Sigmoid colon (tissue), 7 donors: ENCODE measurements at places on chromosomes 13 and 19. TPM values are rescaled to one million over a fixed set of nuclear protein-coding genes. Genes with fewer than 3 reads are reported as not detected.

The PRR19 gene
- not detected for total RNA-seq

The SOX1 gene
- not detected for total RNA-seq

The LILRB4 gene
- total RNA-seq, result 1.4 TPM

The RXFP2 gene
- not detected for total RNA-seq

The LILRA5 gene
- 2.0 TPM for total RNA-seq

The RCBTB2 gene
- total RNA-seq, result 8.6 TPM

The LYL1 gene
- 13.0 TPM for total RNA-seq

The TNNI3 gene
- not detected for total RNA-seq

DNA sequence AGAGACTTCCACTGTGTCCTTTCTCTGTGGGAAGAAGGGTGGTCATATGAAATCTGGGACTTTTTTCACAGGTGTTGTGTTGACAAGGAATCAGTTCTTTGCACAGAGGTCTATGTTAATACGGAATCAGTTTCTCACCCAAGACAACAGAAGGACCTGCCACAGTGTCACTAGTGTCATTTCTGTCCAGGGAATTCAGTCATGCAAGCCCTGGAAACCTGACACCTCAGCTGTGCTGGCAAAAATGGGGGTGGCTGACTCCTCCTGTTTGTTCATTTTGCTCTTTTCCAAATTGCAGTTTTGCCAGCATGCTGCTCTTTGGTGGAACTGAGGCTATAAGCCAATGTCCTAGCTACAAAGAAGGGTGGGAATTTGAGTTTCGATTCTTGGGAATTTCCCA lies 49.8 kb upstream of the ESD start:
- no peaks in the 10 kb centered on the region for H3K36me3 ChIP-seq
- H3K27me3 ChIP-seq, result no peaks in the 10 kb centered on the region
- no peak overlapping the region for H3K27ac ChIP-seq
- no peak overlapping the region for H3K4me3 ChIP-seq
- H3K4me1 ChIP-seq, result no peaks in the 10 kb centered on the region

DNA sequence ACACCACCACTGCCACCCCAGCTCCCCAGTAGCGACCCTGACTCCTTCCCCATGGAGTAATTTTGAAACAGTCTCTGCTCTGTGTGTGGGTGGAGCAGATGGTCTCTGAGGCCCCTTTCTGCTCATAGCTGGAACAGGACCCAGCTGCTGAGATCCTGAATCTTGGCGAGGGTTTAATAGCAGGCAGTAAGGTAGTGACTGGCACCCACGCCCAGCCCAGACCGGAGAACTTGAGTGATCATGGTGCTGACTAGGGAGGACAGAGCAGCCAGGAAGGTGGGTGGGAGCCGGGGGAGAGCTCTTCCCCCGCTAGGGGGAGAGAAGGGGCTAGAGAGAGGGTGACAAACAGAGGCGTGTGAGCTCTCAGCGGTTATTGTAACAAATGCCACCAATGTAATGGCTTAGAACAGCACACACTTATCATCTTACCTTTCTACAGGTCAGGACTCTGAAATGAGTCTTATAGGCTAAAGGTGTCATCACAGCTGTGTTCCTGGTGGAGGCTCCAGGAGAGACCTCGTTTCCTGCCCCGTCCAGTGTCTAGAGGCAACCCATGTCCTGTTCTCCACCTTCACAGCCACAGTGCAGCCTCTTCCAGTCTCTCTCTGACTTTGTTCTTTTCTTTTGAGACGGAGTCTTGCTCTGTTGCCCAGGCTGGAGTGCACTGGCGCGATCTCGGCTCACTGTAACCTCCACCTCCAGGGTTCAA lies 7.2 kb upstream of the ACER1 start:
- H3K4me3 ChIP-seq, result no peak overlapping the region
- no peak for DNase-seq
- H3K36me3 ChIP-seq, result no peaks in the 10 kb centered on the region
- no peaks in the 10 kb centered on the region for H3K27me3 ChIP-seq
- no peak overlapping the region for H3K27ac ChIP-seq

- no peak overlapping the region for H3K27ac ChIP-seq
- peaks cover under 1% of the 10 kb centered on the region for H3K4me1 ChIP-seq
- H3K27me3 ChIP-seq, result no peaks in the 10 kb centered on the region
- H3K36me3 ChIP-seq, result peaks cover 70% of the 10 kb centered on the region
Measured at GRCh38 chr19:2213799-2214198, 22.3 kb downstream of the PLEKHJ1 start.

DNA sequence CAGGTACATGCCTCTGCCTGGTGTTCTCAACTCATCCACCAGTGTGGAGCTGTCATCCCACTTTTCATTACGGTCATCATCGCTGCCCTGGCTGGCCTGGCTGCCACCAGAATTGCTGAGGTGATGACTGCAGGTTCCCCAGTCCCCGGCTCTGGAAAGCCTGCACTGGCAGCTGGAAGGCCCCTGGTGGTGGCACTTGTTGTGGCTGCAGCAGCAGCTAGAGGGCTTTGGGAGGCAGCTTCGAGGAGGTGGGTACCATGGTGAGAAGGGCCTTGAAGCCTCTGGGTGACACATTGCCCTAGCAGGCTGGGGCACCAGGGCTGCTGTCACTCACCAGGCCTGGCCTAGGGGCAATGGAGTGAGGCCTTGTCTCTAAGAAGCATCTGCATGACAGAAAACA lies 25.3 kb upstream of the ZNF14 start:
- H3K27me3 ChIP-seq, result no peaks in the 10 kb centered on the region
- H3K4me1 ChIP-seq, result no peaks in the 10 kb centered on the region
- H3K4me3 ChIP-seq, result no peak overlapping the region
- no peak for DNase-seq
- H3K27ac ChIP-seq, result no peak overlapping the region

- peak; percentile 13 for DNase-seq
- no peak overlapping the region for H3K27ac ChIP-seq
- H3K36me3 ChIP-seq, result no peaks in the 10 kb centered on the region
- no peaks in the 10 kb centered on the region for H3K27me3 ChIP-seq
Measured at GRCh38 chr13:44394658-44395057, 21.0 kb downstream of the SERP2 start.

DNA sequence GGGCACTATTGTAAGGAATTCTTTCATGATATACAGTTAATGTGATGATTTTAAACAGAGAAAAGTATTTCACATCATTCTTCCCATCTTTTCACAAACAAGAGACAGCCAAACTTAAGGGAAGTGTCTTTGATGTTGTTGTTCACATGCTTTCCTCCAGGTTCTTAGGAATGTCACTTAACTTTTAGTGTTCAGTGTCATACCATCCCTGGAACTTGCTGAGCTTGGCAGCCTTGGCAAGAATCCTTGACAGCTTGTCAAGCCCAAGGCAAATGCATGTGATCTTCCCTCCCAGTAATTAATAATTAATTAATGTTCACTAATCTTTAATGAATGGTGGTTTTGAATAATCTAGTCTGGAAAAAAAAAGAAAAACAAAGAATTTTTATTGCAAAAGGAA lies 727.9 kb upstream of the PRR20A start:
- no peak overlapping the region for H3K4me3 ChIP-seq
- no peak for DNase-seq
- H3K27ac ChIP-seq, result no peak overlapping the region
- no peaks in the 10 kb centered on the region for H3K36me3 ChIP-seq
- H3K4me1 ChIP-seq, result no peaks in the 10 kb centered on the region

DNA sequence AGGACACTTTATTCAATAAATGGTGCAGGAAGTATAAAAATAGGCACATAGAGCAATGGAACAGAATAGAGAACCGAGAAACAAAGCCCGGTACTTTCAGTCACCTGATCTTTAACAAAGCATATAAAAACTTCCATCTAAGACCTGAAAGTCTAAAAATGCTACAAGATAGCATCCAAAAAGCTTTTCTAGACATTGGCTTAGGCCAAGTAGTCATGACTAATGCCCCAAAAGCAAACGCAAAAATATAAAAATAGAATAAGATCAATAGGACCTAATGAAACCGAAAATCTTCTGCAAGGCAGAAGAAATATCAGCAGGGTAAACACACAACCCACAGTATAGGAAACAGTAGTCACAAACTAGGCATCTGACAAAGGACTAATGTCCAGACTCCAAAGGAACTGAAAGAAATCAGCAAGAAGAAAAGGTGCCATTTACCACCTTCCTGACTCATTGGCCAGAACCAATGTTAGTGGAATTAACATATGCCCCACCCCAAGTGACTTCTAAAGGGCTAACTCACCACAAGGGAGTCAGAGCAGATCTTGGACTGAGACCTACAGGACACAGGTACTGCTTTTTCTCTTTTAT lies 40.8 kb upstream of the CEACAM21 start:
- DNase-seq, result no peak
- no peak overlapping the region for H3K27ac ChIP-seq
- no peaks in the 10 kb centered on the region for H3K36me3 ChIP-seq
- no peaks in the 10 kb centered on the region for H3K4me1 ChIP-seq

DNA sequence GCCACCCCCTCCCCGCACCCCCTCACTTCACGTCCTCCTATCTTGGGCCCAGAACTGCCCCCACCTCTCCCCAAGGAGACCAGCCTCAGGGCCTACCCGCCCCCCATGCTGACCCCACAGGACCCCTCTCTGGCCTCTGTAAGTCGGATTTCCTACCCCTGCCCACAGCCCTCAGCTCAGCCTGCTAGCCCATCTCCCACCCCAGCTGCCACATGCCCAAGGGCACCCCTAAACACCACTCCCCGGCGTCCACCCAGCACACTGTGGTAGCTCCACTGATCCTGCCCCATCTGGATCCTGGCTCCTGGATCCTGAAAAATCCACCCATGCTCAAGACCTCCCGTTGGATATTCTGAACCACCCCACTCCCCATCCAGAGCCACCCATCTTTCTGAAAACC lies 805 bp downstream of the EVI5L start:
- DNase-seq, result no peak
- no peaks in the 10 kb centered on the region for H3K36me3 ChIP-seq
- peak overlapping the region; percentile 89 for H3K4me3 ChIP-seq

DNA sequence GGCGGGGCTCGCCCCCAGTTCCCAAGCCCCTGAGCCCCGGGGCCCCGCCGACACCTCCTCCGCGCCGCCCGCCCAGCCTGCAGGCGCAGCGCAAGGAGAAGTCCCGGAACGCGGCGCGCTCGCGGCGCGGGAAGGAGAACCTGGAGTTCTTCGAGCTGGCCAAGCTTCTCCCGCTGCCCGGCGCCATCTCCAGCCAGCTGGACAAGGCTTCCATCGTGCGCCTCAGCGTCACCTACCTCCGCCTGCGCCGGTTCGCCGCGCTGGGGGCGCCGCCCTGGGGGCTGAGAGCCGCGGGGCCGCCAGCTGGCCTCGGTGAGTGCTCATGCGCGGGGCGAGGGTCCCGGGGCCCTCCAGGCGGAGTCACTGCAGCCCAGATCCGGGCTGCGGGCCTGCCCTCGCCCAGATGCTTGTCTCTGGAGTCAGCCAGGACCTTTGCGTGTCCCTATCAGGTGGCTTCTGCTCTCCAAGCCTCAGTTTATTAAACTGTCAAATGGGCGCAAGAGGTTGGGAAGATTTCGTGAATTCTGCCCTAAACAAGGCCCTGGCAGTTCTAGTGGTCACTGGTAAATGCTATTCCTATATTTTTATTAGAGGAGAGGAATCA lies 2.0 kb downstream of the NPAS1 start:
- peaks cover 48% of the 10 kb centered on the region for H3K27me3 ChIP-seq
- no peaks in the 10 kb centered on the region for H3K36me3 ChIP-seq
- DNase-seq, result no peak
- H3K27ac ChIP-seq, result no peak overlapping the region
- peaks cover 26% of the 10 kb centered on the region for H3K4me1 ChIP-seq

DNA sequence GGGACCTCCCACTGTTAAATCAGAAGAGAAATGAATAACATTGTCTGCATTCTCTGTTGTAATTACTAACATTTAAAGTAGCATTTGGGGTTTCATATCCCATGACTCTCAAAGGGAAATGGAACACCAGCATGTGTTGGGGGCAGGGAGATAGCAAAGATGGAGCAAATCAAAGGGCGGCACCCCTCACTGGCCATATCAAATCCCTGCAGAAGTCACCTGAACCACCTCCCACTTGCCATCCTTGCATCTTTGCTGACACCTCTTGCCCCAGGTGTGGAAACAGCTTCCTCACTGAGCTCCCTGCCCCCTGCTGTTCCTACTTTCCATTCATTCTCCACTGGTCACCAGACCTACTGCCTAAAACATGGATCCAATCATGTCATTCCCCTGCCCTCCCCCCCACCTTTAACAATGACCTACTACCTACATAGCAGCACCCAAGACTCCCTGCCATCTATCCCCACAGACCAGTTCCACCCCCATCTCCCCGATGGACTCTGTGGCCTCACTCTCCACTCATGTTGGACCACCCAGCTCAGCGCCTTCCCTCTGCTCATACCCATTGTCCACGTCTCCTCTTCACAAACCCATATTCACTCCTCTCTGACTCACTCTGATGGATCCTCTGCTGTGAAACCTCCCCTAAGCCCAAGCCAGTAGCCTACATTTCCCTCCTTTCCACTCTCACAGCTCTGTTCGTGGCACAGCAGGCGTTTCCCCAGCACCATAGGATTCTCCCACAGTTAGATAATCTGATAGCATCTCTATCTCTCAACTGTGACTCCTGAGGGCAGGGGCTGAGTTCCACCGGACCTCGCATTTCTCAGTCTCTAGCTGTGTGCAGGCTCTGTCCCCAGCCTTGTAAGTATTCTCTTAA lies 55.9 kb downstream of the DLEU7 start:
- H3K36me3 ChIP-seq, result no peaks in the 10 kb centered on the region
- H3K27me3 ChIP-seq, result no peaks in the 10 kb centered on the region
- H3K4me1 ChIP-seq, result no peaks in the 10 kb centered on the region
- DNase-seq, result no peak
- no peak overlapping the region for H3K4me3 ChIP-seq

DNA sequence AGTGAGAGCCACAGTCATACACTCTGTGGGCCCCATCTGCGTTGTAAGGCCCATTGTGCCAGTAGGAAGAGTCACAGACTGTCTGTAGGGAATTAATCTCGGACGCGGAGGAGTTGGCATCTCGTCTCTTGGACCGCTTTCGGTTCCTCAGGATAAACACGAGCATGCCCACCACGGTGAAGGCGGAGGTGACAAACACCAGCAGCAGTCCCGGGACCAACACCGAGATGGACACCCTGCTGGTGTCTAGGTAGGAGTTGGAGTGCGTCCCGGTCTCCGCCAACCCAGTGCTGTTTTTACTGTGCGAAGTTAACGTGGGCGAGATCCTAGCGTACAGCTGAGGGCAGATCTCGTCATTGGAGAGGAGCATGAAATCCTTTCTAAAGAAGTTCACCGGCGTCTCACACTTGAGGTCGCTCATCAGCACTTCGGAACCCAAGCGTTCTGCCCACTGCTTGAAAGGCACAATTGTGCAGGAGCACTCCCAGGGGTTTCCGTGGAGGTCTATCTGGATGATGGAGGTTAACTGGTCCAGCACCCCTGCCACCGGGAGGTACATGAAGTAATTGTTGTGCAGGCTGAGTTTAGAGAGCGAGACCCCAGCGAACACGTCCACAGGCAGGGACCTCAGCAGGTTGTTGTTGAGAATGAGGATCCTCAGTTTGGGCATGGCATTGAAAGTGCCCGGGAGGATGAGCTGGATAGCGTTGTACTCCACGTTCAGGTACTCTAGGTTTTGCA lies 2.7 kb downstream of the SLITRK1 start:
- peaks cover 38% of the 10 kb centered on the region for H3K4me1 ChIP-seq
- peaks cover 65% of the 10 kb centered on the region for H3K27me3 ChIP-seq
- H3K36me3 ChIP-seq, result no peaks in the 10 kb centered on the region
- H3K27ac ChIP-seq, result no peak overlapping the region
- DNase-seq, result no peak

GRCh38 chr19:13996928-13997630 lies 9.0 kb downstream of the RFX1 start:
- no peaks in the 10 kb centered on the region for H3K27me3 ChIP-seq
- DNase-seq, result no peak
- H3K4me3 ChIP-seq, result no peak overlapping the region
- H3K27ac ChIP-seq, result no peak overlapping the region

- DNase-seq, result no peak
- peak overlapping the region; percentile 94 for H3K27ac ChIP-seq
- H3K4me3 ChIP-seq, result peak overlapping the region; percentile 88
- peaks cover 49% of the 10 kb centered on the region for H3K4me1 ChIP-seq
- peaks cover 18% of the 10 kb centered on the region for H3K36me3 ChIP-seq
Measured at GRCh38 chr19:12723381-12723640, 421 bp downstream of the TNPO2 start.
